ENCODE measurements at places on chromosomes 7 and 10.

DNA sequence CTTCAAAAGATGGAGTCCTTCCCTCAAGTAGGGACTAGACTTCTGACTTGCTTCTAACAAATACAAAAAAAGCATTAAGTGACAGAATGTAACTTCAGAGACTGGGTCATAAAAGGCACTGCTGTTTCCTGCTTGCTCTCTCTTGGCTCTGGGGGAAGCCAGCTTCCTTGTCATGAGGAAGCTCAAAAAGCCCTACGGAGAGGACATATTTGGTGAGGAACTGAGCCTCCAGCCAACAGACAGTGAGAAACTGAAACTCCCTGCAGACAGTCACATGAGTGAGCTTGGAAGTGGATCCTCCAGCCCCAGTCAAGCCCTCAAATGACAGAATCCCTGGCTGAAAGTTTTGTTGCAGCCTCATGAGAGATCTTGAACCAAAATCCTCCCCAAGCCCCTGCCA is 26.3 kb upstream of the SLC35G1 start:
- no peak for DNase-seq

DNA sequence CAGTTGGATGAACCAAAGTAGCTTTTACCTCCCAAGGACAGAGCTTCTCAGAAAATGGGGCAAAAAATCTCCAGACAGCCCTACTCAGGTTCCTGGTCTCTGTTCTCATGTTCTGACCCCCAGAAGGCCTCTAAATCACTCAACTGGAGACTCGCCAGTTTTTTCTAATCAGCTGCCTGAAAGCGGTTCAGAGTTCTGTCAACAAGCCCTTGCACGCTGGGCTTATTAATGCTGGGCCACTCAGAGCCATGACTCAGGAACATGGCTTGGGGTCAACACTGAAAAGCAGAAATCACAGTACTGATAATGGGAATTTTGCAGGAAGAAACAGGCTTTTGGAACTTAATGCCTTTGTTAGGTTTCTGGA is 15.3 kb downstream of the ECHDC3 start:
- no peak for DNase-seq

DNA sequence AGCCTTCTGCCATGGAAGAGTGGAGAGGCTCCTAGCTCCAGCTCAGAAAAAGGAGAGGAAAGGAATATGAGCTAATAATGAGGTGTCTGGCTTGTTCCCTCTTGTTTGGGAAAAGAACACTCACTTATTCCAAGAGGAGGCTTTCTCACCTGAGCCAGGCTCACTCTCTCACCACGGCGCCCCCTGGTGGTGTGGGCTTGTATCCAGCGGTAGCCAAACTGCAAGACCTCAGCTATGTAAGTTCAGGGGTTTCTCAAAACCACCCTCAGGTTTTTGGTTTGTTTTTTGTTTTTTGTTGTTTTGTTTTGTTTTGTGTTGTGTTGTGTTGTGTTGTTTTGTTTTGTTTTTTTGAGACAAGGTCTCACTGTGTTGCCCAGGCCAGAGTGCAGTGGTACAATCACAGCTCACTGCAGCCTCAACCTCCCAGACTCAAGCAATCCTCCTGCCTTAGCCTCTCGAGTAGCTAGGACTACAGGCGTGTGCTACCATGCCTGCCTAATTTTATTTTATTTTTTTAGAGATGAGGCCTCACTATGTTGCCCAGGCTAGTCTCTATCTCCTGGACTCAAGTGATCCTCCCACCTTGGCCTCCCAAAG is 124.0 kb downstream of the TMEM130 start:
- peak; percentile 23 for DNase-seq

DNA sequence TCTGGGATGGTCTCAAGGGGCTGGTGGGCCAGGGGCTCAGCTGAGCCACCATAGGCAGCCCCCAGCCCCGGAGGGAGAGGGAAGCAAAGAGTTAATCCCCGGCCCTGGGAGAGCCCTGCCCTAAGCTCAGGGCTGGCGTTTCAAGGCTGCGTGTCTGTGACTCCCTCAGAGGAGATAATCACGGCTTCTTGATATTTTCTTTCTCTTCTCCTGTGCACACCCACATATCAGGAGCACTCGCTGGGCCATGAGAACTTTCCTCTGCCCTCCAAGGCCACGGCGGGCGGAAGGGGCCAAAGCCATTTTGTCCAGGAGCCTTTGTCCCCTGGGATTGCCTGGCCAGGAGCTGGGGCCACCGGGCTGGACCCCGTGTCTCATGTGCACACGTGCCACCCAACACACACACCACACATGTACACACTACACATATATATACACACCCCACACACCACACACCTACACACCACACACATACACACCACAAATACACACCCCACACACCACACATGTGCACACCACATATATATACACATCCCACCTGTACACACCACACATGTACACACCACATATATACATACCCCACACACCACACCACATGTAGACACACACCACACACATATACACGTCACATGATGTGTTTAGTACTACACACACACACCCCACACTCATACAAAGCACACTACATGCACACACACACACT is 16.9 kb downstream of the VENTX start:
- no peak for DNase-seq

- DNase-seq: no peak
These were observed 30.3 kb downstream of the ELMO1 start for GRCh38 chr7:37418381-37418780.

GRCh38 chr7:121793716-121794115 is 79.2 kb upstream of the PTPRZ1 start:
- DNase-seq: no peak

- DNase-seq: no peak
These were observed 65.9 kb downstream of the CLIP2 start for GRCh38 chr7:74355091-74355490.

DNA sequence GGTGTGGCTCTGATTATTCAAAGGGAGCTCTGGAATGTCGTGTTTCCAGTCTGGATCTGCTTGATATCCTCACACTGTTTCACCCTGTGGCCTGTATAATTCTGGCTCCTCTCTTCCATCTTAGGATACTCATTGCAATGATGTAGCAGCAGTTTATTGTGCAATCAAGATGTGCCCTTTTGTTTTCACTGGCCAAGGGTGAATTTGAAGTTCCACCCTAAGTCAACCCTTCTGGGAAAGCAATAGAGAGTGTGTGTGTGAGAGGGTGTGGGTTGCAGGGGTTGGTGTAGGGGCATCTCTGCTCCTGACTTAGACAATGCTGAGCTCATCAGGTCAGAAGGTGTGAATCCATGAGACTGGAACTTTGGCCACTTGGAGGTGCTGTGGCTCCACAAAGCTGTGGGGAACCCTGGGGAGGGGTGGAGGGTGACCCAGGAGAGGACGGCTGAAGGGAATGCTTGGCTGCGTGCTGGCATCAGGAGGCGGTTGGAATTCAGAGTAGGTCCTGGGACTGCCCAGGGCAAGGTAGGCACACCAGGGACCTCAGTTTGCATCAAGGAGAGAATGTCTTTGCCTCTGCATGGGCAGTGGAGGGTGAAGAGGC is 118.0 kb upstream of the PRSS58 start:
- no peak for DNase-seq

DNA sequence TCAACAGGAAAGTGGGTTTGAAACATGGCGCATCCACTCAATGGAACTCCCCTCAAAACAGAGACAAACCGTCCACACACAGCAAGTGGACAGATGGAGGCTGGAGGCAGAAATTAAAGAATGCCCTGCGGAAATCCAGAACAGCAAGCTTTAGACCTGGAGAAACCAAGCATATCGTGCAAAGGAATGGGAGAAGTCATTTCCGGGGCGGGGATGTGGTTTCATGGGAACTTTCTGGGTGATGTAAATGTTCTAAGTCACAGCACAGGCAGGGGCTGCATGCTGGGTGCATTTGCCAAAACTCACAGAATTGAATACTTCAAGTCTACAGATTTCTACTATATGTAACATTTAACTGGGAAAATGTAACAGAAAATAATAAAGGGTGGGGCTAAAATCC is 213.0 kb downstream of the PTPRN2 start:
- no peak for DNase-seq

GRCh38 chr10:95792874-95793285 is 36.9 kb downstream of the ENTPD1 start:
- peak; percentile 58 for DNase-seq

DNA sequence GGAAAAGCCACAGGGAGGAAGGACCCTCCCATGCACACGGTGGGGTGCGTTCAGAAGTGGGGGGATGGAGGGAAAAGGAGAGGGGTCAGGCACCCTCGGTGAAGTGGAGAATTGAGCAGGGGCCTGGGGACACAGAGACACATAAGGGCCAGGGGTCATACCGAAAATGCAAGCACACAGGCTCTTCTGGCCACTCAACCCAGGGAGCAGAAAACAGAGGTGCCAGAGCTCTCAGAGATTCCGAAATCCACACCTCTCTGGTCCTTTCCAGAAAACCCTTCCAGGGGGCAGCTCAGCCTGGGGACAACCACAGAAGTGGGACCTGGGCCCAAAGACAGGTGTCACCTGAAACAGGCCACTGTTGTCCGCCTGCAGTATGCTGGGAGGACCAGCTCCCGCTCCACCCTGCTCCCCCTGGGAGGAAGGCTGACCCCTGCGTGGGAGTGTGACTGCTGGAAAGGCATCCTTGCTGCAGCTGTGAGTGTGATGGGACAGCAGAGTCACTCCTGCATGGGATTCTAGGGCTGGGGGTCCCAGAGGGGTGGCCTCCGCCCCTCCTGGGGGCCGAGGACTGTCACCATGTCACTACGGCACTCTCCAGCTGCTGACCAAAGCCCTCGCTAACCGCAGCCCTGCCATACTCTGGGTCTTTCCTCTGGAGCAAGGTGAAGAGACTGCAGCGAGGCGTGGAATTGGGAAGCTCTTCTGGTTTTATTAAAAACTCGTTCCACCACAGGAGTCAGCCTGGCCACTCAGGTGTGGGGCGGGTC is 63.1 kb downstream of the TMEM209 start:
- DNase-seq: no peak

DNA sequence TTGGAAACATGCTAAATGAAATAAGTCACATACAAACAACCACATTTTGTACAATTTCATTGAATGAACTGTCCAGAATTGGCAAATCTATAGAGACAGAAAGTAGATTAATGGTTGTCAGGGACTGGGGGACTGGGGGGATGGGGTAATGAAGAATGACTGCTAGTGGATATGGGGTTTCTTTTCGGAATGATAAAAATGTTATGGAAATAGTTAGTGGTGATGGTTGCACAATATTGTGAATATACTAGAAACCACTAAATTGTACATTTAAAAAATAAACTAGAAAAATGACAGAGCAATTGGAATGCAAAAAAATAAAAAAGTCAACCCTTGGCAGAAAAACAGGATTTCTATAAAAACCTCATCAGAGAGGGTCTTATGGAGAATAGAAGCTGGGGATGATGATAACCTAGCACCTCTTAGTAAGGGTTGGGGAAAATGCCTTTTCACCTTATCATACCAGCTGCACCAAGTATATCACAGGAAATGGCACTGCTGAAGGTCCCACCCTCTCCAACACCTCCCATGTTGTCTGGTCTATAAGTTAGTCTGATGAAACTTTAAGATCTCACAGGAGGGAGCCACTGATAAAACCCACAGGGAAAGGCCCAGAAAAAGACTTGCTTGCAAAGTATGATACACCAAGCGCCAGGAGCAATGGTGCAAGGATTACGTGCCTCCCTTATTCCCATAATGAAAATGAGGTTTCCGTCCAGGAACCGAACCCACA is 23.1 kb upstream of the JAZF1 start:
- DNase-seq: no peak

- no peak for DNase-seq
These were observed 9.0 kb downstream of the GTF2IRD1 start for GRCh38 chr7:74462707-74463100.

GRCh38 chr7:113904521-113904920 is 14.3 kb downstream of the PPP1R3A start:
- no peak for DNase-seq

DNA sequence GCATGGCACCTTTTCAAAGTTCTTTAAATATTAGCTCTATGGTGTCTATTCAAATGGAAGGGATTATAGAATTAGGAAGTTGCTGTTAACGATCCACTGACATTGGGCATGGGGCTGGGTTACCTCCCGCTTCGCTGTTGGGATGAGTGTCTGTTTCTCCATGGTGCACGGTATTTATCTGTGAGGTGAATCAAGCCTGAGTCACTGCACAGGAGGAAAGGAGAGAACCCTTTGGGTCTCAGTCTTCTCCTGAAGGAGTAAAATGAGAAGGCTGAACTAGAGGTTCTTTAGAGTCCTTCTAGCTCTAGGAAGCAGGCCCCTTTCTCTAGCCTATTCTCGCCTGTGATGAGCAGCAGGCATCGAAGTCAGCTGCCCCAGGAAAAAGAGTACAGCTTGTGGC is 7.3 kb downstream of the JCAD start:
- DNase-seq: no peak

DNA sequence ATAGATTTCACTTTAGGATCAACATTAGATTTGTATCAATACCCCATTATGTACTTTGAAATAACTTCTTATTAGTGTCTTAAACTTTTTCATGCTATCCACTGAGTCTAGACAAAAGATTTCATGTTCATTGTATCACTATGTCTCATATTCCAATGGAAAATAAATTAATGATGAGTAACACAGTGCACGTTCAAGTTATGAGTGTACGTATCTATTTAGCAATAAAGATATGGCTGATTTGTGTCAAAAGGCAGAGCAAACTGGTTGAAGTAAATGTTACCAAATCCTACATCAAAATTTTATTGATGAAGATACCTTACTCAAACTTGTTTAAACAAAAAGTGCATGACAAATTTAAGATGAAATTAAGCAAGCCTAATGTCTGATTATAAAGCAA is 102.4 kb downstream of the SEMA3E start:
- DNase-seq: no peak
